ENCODE measurements at places on chromosomes 3 and 15.

DNA sequence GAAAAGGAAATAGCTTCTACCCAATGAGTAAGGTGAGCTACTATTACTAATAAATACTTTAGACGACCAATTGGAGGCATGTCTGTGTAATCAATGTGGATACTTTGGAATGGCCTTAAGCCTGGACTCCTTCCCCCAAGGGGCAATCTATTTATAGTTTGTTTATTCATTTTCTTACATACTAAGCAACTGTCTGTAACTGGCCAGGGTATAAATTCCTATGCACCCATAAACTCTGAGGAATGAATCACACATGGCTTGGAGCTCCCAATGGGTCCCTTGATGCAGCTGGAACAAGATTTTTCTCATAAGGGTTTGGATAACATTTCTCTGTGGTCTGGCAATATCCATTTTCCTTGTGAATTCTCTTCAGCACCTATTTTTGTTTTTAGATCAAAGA, 506.8 kb downstream of the EDEM1 start:
- no peak for DNase-seq

DNA sequence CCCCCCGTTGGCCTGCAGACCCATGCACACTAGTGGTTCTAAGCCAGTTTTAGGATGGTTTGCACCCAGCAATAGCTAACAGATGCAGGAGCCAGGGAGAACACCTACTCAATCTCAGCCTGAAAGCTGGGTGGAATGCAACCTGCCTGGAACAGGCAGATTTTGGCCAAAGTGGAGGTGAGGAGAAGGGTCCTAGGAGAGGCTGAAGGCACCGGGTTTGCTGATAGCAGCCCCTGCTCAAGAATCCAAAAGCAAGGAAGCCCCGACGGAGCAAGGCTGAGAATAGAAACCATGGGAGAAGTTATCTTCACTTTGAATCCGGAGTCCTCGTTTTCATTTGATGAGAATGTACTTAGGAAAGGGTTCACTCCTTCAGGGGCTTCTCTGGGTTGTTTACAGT, 9.9 kb downstream of the RRP9 start:
- no peak for DNase-seq

DNA sequence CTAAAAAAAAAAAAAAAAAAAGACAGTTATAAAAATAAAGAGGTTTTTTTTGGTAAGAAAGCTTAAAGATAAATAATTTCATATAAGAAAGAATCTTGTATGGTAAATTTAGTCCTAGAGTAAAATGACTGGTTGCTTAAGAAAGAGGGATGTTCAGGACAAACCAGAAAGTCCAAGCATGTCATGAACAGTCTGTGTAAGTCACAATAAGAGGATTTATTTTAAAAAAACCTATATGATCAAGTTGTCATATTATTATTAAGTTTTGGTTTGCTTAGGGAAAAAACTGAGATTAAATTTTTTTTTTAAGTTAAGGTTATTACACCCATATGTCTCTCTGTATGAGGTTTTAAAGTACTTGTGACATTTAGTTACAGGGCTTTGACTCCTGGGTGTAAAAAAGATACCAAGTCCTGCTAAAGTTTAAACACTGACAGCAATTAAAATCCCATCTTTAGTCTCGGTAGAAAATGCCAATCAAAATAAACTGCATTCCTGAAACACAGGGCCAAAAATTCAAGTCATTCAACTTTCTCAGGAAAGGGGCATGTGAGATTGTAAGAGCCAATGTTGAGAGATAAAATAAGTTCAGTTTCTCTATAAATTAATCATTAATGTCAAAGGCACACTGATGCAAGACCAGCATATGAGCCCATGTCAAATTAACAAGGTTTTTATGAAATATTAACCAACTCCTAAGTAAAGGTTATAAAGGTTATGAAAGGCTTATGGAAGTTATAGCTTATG, 8.5 kb upstream of the BDH1 start:
- DNase-seq = no peak

GRCh38 chr15:71328453-71328852, 213.2 kb downstream of the THSD4 start:
- DNase-seq = no peak

DNA sequence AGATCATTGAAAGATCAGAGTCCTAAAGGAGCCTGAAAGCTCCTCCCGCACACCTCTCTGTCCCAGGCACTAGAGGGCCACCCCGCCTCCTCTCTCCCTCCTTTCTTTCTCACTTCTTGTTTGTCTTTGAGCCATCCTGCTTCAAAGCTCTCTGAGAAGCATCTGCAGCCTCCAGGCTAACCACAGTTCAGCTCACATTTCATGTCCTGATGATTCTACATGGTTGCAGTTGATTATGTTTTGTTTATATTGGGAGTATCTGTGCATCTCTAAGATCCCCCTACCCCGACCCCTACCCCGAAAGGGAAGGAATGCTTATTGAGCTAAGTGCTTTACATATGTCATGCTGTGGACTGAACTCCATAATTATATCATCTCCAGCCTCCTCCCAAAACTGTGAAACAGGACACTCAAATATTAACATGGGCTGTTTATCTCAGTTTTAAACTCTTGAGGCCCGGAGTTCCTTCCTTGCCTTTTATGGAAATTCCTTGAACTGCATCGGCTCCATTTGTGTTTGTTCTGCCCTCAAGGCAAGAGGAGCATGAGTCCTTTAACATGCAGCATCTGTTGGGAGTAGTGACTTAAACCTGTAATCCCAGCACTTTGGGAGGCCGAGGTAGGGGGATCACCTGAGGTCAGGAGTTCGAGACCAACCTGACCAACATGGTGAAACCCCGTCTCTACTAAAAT, 30.9 kb downstream of the MGLL start:
- peak; percentile 77 for DNase-seq

GRCh38 chr3:5227812-5228211, 40.3 kb downstream of the EDEM1 start:
- no peak for DNase-seq

- no peak for DNase-seq
Measured at GRCh38 chr3:65899226-65899625, 139.5 kb downstream of the MAGI1 start.

GRCh38 chr15:89052474-89052873, 35.8 kb upstream of the ABHD2 start:
- no peak for DNase-seq

DNA sequence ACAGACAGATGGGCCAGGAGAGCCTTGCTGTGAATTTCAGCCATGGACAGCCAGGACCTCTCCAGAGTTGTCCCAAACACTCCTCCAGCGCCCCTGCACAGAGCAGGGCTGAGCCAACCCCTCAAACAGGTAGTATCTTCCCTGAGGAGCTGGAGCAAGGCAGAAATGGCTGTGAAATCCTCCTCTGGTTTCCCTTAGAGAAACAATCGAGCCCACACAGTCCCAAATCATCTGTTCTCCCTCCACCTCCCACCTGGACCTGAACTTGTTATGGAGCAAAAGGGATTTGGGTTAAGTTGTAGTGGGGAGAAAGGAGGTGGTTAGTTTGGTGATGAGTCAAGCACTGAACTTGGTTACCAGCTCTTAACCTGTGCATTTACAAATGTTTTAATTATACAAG, 205.7 kb upstream of the BHLHE40 start:
- no peak for DNase-seq

DNA sequence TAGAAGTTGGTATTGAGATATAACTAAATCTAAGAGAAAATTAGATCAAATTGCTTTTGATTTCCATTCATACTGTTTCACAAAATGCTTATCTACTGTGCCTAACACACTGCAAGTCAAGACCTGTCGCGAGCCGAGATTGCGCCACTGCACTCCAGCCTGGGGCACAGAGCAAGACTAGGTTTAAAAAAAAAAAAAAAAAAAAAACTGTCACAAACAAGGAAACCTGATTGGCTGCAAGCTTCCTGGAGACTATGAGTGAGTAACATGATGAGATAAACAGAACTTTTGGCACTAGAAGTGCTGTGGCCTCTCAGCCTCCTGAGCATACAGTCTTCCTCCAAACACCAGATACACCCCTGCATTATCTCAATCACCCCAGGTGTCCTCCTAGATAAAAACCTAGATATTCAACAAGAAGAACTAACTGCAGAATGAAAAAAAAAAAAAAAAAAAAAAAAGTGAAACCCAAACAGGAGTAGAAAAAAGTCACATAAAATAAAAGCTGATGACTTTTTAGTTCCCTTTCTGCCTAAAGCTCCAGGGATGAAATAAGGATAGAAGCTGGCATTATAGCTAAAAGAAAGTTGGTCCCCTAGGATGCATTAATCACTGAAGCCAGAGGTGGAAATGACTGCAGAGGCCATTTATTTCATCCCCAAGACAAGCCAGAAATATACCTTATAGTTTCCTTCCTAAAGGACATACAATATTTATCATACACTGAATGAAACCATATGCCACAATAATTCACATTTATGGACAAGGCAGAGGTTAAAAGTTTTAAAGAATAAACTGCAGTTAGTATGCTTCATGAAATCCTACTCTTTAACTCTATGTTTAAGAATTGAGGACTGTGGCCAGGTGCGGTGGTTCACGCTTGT, 82.4 kb downstream of the P3H2 start:
- no peak for DNase-seq

DNA sequence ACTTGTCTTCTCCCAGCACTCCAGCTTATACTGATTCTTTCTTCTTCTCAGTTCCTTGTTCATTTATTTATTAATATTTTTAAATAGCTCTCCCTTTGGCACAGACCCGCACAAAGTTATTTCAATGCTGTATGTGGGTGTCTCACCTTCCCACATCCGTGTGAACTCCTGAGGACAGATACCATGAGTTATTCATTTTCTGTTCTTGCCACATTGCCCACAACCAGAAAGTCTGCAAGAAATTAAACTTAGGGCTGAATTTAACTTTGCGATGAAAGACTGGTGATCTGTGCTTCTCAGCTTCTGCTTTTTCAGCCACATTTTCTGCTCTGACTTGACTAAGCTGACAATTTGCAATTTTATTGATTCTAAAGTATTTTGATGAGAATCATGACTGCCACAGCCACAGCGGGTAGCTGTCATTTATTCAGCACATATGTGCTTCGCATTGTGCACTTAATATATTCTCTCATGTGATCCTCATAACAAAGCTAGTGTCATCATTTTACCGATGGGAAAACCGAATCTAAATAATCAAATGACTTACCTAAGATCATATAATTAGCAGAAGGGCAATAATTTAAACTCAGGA, 569.8 kb downstream of the EDEM1 start:
- no peak for DNase-seq

DNA sequence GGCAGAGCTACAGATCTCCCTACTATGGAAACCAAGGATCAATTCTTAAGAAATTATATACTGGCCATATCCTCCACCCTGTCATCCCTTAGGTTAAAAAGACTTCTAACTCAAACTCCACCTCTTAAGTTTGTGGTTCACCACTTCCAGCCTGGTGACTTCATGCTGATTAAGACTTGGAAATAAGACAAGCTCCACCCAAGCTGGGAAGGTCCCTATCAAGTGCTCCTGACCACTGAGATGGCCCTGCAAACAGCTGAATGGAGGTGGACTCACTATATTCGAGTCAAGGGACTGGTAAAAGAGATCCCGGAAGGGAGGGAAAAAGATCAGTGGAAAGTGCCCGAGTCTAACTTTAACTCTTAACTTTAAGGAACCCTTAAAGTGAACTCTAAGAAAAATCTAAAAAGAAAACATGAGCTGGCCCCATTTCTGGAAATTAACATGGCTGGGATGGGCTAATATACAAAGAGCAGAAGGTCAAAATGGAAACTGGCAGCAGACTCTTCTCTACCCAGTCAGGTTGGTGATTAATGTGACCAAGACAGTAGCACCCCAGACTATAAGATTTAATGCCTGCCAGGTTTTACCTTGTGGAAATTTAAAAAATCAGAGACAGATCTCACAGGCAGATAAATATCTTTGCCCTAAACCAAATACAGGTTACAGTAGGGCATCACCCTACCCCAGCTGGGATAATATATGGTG, 43.9 kb downstream of the PPCDC start:
- DNase-seq = no peak

DNA sequence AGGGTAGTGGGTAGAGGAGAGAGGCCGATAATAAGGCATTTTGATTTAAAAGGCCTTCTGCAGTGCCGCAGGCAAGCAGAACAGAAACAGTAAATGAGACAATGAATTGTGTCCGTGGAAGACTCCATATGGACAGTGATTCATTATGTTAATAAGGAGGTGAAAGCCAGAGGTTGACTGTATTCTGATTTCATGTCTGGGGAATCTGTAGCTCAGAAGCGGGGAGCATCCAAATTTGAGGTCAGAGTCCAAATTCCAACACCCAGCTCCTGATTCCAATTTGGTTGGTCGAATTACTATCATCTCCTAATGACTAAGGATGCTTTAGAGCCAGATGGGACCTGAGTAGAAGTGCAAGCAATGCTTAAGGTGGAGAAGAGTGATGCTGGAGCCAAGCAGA, 1.0 kb upstream of the TBC1D21 start:
- no peak for DNase-seq

GRCh38 chr3:192566706-192567290, 160.5 kb downstream of the FGF12 start:
- DNase-seq = peak; percentile 64

GRCh38 chr3:146873748-146874147, 268.6 kb upstream of the PLSCR5 start:
- DNase-seq = no peak

GRCh38 chr3:188026191-188026968, 127.6 kb upstream of the LPP start:
- DNase-seq = no peak

DNA sequence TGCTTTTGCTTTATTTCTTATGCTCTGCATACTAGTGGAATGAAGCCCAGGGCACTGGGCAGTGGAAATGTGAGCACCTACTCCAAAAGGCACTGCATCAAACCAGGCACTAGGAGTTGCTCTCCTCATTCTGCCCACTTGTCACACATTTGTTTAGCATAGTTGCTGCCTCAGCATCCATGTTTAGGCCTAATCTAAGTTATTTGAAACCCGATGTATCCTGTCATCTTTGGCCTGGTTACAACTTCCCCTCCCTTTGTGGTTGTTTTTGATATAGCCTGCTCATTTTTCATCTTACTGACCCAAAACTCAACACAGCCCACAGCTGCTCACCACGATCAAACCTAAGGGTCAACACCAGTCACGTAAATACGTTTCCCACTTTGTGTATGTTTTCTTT, 82.2 kb upstream of the SELENOK start:
- no peak for DNase-seq

DNA sequence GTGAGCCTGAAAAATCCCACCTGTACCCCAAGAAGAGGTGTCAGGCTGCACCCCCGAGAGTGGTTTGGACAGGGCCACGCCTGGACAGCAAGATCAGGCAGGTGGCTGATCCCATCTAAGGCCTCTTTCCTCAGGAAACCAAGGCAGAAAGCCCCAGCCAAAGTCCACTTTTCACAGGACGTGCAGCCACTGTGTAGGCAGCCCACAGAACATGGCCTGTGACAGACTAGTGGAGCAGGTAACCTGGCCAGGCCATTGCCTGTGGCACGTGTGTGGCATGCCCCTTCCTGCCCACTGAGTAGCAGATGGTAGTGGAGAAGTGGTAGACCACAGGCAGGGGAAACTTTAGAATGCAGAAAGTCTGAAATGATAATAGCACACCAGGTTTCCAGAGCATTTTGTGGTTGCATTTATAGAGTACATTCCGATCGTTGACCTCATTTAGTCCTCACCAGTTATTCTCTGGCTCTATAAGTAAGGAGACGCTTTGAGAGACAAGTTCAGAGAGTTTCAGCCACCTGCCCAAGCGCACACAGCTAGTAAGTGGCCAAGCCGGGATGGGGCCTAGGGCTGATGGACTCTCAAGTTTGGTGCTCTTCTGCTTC, 68.7 kb downstream of the AAGAB start:
- no peak for DNase-seq
